Fibroblast of skin of abdomen (primary cell): ENCODE measurements at places on chromosomes 7 and 10.

DNA sequence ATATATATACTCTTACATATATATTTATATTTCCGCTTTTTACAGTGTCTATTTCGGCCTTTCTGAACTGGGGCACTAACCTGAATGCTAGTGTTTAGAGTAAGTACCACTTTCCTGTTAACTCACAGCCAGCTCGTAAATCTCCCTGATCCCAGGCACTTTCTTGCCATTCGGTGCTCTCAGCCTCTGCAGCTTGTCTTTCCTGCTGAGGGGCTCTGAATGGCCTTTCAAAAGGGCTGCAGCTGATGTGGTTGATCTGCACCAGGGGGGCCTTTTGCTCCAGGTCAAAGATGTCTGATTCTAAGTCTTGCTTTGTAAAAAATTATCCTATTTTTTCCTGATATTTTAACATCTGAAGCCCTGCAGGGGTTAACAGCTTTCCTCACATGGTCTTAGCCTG is 25.5 kb upstream of the HPS1 start:
- DNase-seq = no peak

DNA sequence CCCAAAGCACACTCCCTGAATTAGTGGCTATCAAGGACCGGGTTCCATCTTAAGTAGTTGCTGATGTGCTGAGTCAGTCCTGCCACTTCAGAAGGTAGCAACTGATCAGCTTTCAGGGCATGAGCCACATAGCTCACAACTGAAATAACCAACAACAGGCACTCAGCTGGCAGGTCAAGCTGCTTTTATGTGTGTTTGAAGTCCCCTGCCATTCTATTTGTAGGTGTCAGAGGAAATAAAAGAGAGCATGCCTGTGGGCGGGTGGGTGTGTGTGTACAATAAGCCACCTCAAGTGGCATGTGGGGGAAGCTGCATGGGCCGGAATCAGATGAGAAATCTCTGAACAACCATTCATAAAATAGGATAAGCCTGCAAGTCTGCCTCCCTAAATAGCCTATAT is 114.3 kb upstream of the YAE1 start:
- DNase-seq = no peak

DNA sequence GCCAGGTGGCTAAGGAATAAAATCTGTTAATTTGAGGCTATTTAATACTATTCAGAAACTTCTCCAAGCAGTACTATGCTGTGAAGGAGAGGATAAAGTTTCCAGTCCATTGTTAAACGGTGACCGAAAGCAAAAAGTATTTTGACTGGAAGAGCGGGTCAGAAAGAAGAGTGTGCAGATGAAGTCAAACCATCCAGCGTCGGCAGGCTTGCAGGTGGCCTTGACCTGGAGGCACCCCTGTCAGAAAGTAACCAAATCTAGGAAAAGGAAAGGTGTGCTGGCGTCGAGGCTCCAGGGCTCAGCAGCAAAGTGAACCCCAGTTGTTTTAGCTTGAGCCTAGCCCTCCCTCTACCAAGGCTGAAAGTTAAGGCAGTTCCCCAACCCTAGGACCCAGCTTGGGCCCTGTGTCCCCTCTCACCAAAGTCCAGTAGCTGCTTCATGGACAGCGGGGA is 544 bp downstream of the PDK4 start:
- no peak for DNase-seq

GRCh38 chr10:132007681-132008080 is 26.0 kb upstream of the BNIP3 start:
- DNase-seq = no peak

DNA sequence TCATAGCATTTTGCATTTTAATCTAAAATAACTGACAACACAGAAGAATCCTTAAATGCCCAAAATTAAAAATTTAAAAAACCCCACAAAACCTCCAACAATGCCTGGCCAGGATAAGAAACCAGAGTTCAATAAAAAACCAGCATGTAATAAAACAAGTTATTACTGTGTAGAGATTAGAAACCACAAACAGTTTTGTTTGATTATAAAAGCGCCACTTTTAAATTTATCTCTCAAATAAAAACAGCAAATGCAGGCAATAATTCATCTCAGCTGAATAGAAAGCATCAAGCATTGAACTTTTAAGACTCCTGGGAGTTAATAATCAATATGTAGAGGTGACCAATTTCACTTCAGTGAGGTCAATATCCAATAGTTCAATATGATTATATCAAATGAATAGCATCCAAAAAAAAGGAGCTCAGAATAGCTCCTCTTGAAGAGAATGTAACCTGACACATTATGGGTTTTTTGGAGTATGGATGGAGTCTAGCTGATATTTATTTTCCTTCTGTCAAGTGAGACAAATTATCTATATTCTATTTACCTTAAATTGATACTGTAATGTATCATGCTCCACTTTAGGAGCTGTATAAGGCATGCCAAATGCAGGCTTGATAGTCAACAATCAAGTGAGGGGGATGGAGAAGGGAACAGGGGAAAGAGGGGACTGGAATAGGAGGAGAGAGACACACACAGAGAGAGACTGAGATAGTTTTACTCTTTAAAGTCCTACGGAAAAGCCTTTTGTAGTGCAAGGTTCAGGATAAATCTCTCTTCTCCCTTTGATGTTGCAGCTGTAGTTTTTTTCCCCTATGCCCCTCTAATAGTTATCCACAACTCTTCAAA is 130.9 kb downstream of the RSU1 start:
- no peak for DNase-seq

DNA sequence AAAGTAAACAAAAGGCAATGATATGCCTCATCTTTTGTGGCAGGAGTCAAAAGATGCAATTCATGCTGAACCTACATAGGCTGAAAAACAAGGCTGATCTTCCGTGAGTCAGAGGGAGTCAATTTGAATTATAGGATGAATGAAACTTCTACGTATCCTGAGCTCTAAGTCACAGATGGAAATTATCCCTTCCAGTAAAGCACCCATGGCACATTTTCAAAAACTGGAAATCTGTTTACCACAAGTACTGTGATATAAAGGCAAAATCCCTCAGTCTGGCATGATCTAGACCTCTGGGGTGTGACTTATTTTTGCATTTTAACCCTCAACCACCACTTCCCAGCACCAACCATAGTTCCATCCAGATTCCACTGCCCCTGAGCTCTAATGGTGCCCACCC is 69.6 kb downstream of the NRG3 start:
- DNase-seq = peak; percentile 1

GRCh38 chr7:99404977-99405320 is 3.4 kb downstream of the PDAP1 start:
- DNase-seq = no peak

DNA sequence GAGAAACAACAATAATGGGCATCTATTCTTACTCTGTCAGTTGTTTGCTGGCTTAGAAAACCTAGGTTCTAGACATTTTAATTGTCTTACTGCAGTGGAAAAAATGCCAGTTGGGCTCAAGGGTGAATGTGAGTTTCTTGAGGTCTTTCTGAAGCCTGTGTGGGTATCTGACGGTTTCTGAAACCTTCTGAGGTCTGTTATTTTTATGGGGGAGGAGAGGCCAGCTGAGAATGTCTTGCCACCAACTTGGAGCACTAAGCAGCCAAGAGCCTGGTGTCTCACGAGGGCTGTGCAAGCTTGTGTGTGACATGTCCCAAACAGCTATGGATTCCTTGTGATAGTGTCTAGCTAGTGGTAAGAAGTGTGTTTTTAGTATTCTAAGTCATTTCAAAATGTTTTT is 24.2 kb upstream of the DDC start:
- no peak for DNase-seq

GRCh38 chr7:107966711-107967110 is 36.2 kb downstream of the LAMB1 start:
- DNase-seq = peak; percentile 79

- DNase-seq = peak; percentile 10
Observed at GRCh38 chr7:140033036-140033435, 29.7 kb downstream of the PARP12 start.

GRCh38 chr7:67653856-67654454 is 657.3 kb downstream of the TYW1 start:
- DNase-seq = no peak

GRCh38 chr10:122243550-122243949 is 27.5 kb upstream of the BTBD16 start:
- peak; percentile 62 for DNase-seq

DNA sequence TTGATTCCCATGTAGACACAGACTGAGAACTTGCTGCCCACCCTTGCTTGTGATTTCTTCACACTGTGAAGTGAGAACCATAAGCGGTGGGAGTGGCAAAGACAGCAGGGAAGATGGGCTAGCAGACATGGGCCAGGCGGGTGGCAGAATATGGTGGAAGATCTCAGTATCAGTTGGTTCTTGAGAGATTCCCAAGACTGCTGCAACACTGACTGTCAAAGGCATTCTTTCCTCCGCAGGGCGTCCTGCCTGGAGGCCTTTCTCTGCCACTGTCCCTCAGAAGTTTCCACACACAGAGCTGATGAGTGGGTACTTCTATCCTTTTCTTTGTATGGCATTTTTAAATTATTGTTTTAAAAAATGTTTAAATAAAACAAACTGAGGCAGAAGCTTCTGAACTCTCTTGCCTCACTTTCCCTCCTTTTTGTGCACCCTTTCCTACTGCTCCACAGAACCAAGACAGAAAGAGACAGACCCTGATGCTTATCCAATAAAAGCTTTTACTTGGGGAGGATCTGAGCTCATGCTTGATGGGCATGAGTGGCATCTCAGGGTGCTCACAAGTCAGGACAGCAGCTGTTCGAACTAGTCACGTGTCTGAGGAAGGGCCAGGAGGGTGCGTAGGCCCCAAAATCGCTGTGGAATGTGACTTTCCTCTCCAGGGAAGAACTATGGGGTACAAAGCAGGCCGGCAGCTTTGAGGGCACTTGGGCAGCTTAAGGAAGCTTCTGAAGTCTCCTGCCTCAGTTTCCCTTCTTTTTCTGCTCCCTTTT is 104.7 kb upstream of the PCGF5 start:
- no peak for DNase-seq

GRCh38 chr7:150848111-150848510 is 4.2 kb upstream of the AOC1 start:
- no peak for DNase-seq

- DNase-seq = peak; percentile 83
Observed at GRCh38 chr7:94087664-94088352, 83.7 kb upstream of the BET1 start.

DNA sequence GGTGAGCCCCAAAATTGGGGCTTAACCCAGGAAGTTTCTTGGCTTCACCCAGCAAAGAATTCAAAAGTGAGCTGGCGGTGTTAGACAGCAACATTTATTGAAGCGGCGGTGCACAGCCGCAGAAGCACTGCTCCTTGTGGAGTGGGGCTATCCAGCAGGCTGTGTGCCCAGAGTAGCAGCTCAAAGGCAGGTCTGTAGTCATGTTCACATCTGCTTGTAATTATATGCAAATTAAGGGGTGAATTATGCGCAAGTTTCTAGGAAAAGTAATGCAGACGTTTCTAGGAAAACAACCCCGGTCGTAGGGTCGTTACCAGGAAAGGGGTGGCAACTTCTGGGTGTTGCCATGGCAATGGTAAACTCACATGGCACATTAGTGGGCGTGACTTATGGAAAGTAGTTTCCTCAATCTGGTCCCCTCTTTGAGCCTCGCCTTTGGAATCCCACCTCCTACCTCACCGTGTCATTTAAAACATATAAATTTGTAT is 13.7 kb upstream of the KBTBD2 start:
- peak; percentile 94 for DNase-seq

GRCh38 chr10:46325021-46325420 is 38.2 kb downstream of the ANTXRL start:
- DNase-seq = no peak

GRCh38 chr7:108190891-108191290 is 60.7 kb upstream of the LAMB4 start:
- peak; percentile 12 for DNase-seq

DNA sequence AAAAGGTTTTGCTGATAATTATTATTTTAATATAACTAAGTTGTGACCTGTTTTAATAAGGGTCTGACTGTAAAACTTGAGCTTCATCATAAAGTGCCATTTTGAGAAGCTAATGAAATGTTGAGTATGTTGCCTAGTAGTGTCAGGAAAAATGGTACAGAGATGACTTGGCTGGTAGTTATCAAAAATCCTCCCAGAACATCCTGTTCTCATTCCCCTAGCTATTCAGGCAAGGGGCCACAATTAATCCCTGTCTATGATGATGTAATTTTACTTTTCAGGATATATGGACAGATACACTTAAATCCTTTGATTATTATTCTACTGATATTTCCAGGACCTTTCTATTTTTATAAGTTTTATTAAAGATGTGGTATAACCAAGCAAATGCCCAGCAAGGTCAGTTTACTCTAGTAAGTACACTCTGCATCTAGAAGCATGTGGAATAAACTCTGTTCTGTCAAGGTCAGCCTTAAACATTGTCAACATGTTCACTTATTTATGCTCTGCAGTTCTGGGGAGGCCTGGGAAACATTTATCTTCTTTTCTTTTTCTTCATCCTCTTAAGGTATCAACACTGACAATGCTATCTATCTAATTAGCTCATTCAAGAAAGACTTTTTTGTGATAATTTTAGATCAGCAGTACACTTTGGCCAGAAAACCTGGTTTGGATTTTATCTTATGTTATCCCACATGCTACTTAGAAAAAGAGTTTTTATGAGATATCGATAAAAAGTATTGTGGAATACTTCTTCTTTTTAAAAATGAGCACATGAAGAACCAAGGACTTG is 32.1 kb downstream of the BTRC start:
- DNase-seq = no peak

DNA sequence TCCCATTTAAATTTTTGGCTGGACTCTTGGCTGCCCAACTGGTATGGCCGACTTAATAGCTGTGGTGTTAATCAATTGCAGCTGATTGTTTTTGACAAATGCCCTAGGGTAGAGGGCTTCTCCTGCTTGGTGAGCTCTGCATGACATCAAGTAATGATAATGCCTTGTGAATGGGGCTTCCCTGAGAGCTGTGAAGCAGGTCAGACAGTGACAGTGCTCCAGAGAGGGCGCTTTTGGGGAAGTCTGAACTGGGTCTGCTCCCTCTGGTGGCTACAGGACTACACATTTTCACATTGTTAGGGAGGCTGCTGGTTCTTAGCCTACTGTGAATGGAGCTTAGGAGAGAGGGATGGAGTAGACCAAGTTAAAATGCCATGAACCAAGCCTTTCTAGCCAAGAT is 98.8 kb downstream of the SDK1 start:
- peak; percentile 2 for DNase-seq

DNA sequence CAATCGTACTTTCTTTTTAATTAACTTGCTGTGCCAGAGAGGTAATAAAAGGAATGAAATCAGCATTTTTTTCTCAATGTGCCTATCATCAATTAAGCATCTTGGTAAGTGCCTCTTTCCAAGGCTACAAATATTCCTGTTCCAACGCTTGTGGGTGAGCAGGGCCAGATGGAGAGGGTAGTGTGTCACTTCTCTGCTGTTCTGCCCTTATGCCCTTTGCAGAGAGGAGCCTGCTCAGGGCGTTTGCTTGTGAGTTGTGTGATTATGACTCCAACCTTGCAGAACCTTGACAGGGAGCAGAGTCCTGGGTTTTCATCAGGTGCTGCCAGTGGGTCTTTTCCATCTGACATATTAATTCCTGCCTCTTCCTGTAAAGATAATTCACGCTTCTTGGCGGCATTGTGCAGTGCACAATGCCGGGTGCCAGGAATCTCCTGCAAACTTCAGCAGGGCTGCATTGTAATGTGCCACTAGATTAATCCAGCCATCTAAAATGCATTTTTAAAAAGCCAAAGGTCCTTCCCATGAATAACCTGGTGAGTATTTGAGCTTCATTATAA is 234.4 kb downstream of the ARHGAP12 start:
- no peak for DNase-seq

GRCh38 chr7:14351167-14351566 is 361.7 kb upstream of the ETV1 start:
- DNase-seq = no peak

GRCh38 chr10:92756201-92757065 is 66.7 kb downstream of the HHEX start:
- DNase-seq = no peak

GRCh38 chr7:155371884-155372781 is 74.5 kb downstream of the INSIG1 start:
- DNase-seq = no peak

GRCh38 chr10:36221101-36221500 is 579.0 kb upstream of the FZD8 start:
- no peak for DNase-seq
